ENCODE measurements at places on chromosomes 4 and X.

GRCh38 chrX:46597771-46598170 is 24.2 kb downstream of the CHST7 start:
- no peak for DNase-seq

DNA sequence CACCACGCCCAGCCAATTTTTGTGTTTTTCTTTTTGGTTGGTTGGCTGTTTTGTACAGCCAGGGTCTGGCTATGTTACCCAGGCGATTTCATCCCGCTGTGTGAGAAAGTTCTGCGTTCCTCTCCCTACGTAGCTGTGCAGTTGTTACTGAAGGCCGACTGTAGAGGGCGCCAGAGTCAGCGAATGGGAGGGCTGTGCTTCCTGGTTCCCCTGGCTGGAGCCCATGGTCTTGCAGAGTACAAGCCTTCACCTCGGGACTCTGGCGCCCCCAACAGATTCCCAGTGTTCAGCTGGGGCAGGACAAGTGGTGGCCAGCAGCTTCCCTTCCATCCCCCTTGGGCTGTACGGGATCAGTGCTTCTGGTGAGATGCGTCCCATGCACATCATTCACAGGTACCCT is 5.6 kb upstream of the CT45A1 start:
- no peak for DNase-seq

- no peak for DNase-seq
These were observed 240.9 kb downstream of the AR start for GRCh38 chrX:67784712-67785111.

- DNase-seq = no peak
These were observed 705.1 kb upstream of the GRID2 start for GRCh38 chr4:91598696-91599095.

DNA sequence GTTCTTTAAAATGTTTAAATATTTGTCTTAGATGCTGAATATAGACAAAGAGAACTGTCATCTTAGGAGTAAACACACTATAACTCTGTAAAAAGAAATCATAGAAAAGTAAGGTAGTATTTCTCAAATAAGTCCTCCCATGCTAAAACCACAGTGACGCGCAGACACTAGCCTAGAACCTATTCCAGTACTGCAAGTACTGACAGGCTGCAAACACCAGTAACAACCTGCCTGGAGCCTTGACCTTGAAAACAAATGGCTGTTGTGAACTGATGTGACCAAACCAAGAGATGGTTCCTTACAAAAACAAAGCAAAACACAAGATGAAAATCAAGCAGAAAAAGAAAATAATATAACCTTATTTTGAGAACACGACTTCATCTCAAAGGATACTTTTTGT is 8.5 kb downstream of the TIFA start:
- DNase-seq = no peak

DNA sequence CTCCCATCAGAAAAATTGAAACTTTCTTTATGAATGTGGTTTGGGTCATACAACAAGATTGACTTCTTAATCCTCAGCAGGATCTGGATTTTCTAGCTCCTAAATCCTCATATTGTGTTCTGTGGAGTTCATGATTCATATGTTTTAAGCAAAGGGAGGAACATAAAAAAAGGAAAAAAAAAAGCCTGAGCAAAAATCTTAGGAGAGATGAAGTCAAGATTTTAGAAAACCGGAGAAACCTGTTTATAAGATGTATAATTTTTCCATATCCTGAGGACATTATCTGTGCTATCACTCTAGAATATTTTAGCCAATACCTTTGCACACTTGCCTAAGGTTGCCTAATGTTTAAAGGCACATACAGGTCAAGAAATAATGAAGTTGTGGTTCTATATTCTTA is 7.0 kb upstream of the EREG start:
- DNase-seq = no peak

GRCh38 chr4:87881115-87881514 is 48.3 kb downstream of the MEPE start:
- no peak for DNase-seq

DNA sequence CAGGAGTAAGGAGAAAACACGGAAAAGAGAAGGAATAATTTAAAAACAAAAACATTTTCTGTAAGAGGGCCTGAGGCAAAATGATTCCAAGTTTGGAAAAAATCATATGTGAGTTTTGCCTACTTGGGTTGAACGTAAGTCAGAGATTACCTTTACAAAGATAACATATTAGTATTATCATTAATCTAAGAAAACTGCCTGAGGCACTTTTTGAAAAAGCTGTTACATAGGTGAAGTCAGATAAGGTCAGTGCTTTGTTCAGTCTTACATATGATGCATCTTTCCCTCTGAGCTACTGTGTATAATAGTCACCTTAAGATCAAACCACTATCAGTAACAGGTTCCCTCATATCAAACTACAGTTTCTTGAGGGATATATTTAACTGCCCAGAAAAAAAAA is 287.2 kb downstream of the TMA16 start:
- no peak for DNase-seq
